Stimulated activated CD4-positive, alpha-beta T cell treated with anti-CD3 and anti-CD28 coated beads, Interleukin-15, amount 100 ng/mL, for 24 hours (primary cell): ENCODE measurements at places on chromosomes 11 and 22.
A peak's percentile ranks its signal among the peaks of the same experiment; 100 is the strongest.

DNA sequence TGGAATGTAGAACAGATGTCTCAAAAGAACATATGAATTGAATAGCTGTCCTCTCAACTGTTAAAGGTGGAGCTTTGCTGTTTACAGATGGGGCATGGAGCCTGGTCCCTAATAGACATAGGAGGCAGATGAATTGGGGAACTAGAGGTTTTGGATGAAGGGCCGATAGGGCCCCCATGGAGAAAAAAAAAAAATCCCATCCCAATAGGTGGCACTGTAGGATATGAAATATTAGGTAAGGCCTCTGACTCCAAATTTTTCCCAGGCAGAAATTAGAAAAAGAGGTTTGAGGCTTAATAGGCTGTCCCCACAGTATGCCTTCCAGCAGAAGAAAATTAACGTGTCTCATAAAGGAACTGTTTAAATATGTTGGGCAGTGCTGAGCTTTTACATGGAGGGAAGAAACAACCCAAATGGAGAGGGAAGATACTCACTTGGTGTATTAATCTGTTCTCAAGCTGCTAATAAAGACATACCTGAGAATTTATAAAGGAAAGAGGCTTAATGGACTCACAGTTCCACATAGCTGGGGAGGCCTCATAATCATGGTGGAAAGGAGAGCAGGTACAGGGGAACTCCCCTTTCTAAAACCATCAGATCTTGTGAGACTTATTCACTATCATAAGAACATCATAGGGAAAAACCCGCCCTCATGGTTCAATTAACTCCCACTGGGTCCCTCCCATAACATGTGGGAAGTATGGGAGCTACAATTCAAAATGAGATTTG lies 30.1 kb upstream of the TMEM45B start:
- no peak for DNase-seq

DNA sequence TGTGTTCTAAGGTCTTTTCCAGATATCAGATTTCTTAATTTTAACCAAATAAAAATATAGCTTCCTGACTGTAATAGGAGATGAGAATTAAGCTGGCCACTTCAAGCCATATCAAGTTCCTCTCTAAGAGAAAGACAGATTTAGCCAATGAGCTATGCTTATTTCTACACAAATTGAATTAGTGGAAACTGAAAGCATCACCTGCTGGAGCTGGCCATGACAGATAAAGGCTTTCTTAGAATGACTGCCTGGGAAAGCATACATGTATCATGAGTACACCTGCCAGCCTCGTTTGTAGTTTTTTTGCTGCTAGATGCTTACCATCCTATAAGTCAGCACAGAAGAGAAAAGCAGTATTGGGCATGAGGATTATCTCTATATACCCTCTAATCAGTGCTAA lies 53.5 kb upstream of the DBX1 start:
- no peak for DNase-seq

GRCh38 chr11:2277008-2277346 lies 6.6 kb upstream of the ASCL2 start:
- no peak for DNase-seq

DNA sequence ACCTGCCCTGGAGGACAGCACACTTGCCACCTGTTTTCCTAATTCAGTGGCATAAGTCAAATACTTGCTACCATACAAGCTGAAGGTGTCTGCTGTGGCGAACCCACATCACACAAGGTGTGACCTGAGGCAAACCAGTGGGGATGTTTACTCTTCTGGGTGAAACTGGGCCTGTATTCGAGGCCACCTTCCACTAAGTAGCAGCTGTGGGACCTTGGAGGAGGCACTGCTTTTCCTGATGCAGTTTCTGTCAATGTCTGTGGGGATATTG lies 927.4 kb downstream of the BRD1 start:
- DNase-seq: no peak

DNA sequence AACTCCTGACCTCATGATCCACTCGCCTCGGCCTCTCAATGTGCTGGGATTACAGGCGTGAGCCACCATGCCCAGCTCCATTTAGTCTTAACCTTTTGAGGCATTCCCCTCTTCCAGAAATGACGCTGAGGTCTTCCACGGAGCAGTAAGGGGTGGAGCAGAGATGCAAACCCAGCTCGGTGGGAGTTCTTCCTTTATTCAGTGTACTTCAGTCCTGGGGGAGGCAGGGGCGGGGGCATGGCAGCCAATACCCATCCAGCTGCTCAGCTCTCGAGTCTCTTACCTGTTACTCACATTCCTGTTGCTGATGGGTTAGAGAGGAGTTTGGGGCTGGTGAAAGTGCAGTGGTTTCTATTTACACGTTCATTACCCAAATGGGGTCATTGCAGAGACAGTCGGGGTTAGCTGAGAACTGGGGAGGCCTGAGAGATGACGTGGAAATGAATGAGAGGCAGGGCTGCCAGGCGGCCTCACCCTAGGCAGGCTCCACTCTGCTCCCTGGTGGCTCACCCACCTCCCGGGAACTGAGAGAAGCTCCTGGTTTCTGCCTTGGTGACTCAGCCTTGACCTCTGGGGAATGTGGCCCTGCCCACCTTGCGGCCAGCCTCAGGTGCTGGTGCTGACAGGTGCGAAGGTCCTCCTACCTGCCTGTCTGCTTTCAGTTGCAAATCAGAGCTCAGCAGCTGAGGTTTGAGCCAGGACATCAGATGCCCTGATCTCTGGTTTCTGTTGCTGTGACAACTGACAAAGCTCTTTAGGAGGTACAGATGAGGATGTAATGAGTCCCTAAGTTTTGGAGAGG lies 13.4 kb upstream of the ST14 start:
- DNase-seq: no peak

GRCh38 chr11:35539256-35539655 lies 13.8 kb upstream of the PAMR1 start:
- DNase-seq: no peak

GRCh38 chr22:49730656-49731055 lies 97.0 kb downstream of the BRD1 start:
- DNase-seq: no peak

GRCh38 chr22:46125816-46126765 lies 24.2 kb upstream of the PPARA start:
- no peak for DNase-seq

DNA sequence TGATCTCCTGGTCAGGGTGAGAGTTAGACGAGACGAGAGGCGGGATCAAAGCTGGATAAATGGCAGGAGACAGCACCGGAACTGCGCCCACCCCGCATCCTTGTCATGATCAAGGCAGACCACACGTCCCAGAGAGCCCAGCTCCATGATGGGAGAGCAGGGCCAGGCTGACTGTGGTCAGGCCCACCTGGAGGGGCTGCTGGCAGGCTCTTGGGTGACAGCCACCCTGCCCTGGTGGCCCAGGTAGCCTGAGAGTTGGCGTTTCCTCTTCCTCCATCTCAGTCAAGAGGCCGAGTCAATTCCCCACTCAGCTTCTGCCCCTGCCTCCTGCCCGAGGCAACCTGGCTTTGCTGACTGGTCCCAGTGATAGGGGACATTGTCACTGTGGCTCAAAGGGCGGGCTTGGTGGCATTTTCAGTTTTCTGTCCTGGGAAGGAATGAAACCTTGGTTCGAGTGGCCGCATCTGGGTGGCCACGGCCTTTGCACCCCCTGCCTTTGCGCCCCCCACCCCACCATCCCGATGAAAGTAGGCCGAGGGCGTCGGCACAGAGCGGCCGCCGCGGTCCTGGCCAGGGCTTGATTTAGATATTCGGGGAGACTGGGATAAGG lies 60.8 kb upstream of the PPARA start:
- no peak for DNase-seq

DNA sequence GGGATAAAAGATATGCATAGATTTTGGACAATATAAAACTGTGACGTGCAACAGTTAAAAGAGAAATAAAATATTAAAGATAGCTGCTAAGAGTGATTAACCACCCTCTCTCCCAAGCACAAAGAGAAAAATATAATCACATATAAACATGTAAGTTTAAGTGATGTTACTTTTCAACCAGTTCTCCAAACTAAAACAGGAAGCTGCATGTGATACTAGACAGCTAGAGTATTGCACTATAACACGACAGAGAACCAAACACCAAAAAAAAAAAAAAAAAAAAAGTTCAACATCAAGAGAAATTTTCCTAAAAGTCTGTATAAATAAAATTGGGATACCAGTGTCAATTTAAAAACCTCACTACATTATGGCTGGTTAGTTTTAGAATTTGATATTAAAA lies 79.1 kb downstream of the PICALM start:
- DNase-seq: no peak

- DNase-seq: no peak
Measured at GRCh38 chr11:116928102-116928777, 90.8 kb upstream of the APOA1 start.

DNA sequence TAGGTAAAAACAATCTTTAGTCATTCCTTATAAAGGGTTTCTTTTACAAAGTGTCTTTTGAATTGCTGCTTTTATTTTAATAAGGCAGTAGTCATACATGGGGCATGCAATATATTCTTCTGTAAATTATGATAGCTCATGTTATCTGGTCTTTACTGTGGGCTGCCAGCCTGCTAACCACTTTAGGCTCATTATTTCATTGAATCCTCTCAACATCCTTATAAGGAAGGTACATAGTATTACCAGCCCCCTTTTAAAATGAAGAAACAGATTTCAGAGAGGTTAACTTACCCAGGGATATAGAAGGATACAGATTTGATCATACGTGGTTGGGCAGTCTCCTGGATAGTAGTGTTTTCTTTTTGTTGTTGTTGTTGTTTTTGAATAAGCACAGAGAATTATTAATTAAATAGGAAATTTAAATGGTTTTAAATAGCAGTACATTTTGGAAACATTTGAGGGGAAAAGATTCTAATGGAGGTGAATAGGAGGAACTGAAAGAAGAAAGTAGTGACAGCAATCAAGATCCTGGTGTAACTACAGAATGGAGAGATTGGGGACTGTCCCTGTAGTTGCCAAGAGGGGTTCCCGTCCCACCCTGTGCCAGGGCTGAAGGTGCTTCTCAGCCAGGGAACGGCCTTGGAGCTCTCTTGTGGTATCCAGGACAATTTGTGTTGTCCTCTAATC lies 21.0 kb downstream of the SPECC1L start:
- no peak for DNase-seq

DNA sequence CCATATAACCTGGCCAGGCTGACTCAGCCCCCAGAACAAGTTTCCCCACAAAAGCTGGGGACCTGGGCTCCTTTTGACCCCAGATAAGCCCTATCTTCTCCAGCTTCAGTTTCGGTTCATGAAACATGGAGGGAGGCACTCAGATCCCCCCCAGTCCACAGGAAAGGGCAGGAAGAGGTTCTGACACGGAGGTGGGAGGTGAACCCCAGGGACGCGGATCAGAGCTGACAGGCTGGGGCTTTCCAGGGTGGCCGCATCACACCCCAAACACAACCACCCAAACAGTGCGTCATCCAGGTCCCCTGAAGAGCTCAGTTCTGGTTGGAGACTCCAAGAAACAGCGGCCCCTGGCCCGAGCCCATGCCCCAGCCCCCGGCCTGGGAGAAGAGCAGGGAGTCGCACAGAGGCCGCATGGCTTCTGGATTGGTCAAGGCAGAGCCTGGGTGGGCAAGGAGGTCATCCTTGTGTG lies 44.3 kb upstream of the A4GALT start:
- no peak for DNase-seq

- DNase-seq: no peak
Measured at GRCh38 chr11:64656862-64657261, 65.8 kb downstream of the SLC22A12 start.

- DNase-seq: no peak
Measured at GRCh38 chr11:109783014-109783413, 310.2 kb upstream of the ZC3H12C start.

DNA sequence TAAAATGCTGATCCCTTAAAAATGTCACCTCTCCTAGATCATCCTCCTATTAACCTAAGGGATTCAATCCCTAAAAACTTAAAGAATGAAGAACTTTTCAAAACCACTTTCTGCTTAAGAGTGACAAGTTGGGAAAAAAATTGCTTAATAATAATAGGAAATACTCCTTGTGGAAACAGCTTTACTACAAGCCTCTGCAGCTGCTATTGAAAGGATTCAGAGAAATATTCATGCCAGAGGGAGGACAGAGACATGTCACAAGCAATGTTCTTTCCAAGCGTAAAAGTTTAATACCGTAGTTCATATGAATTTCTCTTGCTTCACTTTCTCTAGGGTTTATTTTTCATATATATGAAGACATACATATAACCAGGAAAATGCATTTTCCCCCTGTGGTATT lies 98.2 kb downstream of the ARHGAP20 start:
- DNase-seq: no peak

- peak; percentile 23 for DNase-seq
Measured at GRCh38 chr22:36052505-36052941, 23.9 kb upstream of the RBFOX2 start.

- DNase-seq: no peak
Measured at GRCh38 chr11:81112718-81113117, 1620.9 kb downstream of the FAM181B start.

DNA sequence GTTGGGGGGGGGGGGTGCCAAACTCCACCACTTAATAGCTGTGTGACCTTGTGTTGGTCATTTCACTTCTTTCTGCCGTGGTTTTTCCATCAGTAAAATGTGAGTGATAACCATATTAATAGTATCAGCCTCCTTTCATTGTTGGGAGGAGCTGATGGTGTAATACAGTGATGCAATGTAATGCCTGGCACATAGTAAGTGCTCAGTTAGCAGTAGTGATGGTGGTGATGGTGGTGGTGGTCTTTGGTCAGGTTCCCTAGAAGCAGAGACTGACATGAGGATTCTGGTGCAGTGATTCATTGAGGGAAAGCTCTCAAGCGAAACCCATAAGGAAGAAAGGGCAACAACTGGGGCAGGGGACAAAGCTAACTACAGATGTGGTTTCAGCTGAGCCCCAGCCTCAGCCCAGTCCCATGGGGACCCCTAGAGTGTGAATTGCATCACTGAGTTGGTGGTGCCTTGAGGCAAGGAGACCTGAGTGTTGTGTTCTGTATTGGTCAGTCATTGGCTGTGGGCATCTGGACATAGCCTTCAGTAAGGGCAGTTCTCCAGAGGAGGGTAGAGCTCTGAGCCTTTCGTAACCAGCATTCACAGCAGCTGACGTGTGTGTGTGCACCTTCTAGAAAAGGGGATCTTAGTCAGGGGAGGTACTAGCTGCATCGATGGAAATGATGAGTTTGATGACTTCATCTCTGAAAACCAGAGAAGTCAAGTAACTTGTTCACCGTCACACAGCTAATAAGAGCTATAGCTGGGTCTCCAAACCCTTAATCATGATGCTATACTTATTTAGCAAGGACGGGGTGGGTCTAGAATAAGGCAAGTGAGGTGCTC lies 93.6 kb upstream of the CRYBB3 start:
- no peak for DNase-seq

GRCh38 chr11:11239959-11240358 lies 113.1 kb downstream of the CSNK2A3 start:
- no peak for DNase-seq

- peak; percentile 49 for DNase-seq
Measured at GRCh38 chr22:42964994-42965699, 49.8 kb downstream of the PACSIN2 start.

- DNase-seq: no peak
Measured at GRCh38 chr11:130103296-130103814, 33.7 kb downstream of the APLP2 start.

GRCh38 chr11:92397221-92397755 lies 172.7 kb downstream of the FAT3 start:
- no peak for DNase-seq

GRCh38 chr11:33478111-33478573 lies 221.0 kb downstream of the HIPK3 start:
- no peak for DNase-seq

GRCh38 chr11:121250843-121251242 lies 41.7 kb upstream of the SC5D start:
- no peak for DNase-seq
